Stimulated activated naive CD4-positive, alpha-beta T cell treated with Interleukin-2 at 50 U/mL for 16 hours (primary cell): ENCODE measurements at places on chromosomes 5 and 9.

- DNase-seq, result no peak
These were observed 138.6 kb downstream of the ARRDC3 start for GRCh38 chr5:91244380-91245073.

GRCh38 chr5:124789104-124789605 lies 42.7 kb upstream of the ZNF608 start:
- DNase-seq, result no peak

DNA sequence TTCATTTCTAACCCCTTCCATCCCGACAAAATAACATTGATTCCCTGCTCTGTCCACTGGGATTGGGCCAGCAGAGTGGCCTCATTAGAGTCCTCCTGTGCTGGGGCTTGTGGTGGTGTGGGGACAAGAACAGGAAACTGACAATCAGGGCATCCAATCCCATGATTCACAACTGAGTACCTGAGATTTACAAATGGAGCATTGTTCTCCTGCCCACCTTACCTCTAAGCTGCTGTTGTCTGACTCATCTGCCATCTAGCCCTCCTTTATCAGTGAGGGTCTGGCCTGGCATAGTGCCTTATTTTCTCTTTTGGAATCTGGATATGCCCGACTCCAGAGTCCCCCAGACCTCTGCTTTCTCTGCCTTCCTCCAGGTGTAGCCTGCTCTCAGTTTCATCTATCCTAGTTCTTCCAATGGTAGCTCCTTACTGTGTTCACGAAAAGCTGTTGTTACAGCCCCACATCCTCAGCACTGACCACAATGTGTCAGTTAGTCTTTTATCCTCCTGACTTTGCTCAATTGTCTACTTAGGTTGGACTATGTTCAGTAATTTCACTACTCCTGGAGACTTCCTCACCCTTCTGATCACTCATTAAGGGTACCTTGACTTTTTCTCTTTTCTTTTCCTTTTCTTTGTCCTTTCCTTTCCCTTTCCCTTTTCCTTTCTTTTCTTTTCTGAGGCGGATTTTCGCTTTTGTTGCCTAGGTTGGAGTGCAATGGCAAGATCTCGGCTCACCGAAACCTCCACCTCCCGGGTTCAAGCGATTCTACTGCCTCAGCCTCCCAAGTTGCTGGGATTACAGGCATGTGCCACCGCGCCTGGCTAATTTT lies 13.4 kb downstream of the WNT8A start:
- no peak for DNase-seq

- DNase-seq, result peak; percentile 35
These were observed 1.2 kb upstream of the GCNT4 start for GRCh38 chr5:75053304-75054133.

- no peak for DNase-seq
These were observed 68.2 kb upstream of the ITGA2 start for GRCh38 chr5:52920929-52921328.

GRCh38 chr5:1808439-1808838 lies 7.2 kb downstream of the NDUFS6 start:
- DNase-seq, result no peak

GRCh38 chr9:129669946-129670345 lies 4.5 kb downstream of the PRRX2 start:
- DNase-seq, result no peak

GRCh38 chr5:80246995-80247729 lies 8.7 kb downstream of the SERINC5 start:
- DNase-seq, result peak; percentile 40

GRCh38 chr5:179821298-179822058 lies 773 bp downstream of the SQSTM1 start:
- DNase-seq, result peak; percentile 83

GRCh38 chr9:87290241-87291052 lies 207.2 kb upstream of the DAPK1 start:
- DNase-seq, result no peak

DNA sequence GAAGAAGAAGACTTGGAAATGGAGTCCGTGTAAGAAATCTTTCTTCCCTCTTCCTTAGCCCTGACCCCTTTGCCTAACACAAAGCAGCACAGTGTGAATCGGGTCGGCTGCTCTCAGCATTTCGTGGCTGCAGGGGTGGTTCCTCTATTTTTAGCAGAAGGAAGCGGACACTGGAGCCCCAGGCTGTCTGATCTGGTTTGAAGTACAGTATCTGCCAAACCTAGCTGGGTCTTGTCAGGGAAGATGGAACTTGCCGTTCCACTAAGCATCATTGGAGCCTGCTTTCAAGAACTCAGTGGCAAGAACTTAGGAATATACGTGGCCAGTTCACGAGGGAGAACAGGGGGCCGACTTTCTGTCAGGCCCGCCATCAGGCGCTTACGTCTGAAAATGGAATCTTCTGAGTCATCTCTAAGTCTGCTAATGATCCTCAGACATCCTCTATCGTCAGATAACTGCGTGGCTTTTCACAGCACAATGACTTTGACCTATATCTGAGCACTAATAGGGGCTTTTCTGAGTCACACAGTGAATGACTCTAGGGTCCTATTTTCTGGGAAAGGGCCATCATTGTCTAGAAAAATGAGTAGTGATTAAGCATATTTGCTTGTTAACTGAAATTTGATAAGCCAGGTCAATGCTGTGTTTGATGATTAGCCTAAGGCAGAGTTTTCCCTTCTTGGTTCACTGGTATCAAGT lies 43.3 kb upstream of the NCS1 start:
- DNase-seq, result peak; percentile 56

- DNase-seq, result no peak
These were observed 29.1 kb upstream of the ANKRD55 start for GRCh38 chr5:56262279-56262678.

GRCh38 chr5:65840071-65840470 lies 86.3 kb upstream of the ERBIN start:
- no peak for DNase-seq

DNA sequence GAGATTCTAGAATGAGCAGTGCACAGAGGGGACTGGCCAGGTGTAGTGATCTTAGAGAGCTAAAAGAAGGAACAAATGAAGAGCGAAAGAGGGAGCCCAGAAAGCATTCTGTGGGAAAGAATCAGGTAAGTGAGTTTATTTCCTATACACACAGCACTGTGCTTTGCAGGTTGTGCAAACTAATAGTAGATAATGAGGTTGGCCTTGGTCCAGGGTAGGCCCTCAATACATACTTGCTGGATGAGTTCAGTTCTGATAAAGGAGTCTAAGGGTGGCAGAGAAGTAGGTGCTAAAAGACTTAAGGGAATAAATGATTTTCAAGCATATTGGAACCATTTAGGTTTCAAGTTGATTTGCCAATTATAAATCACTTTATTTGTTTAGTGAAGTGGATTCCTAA lies 122.0 kb downstream of the NPR3 start:
- no peak for DNase-seq

GRCh38 chr9:69179037-69179436 lies 5.0 kb downstream of the TJP2 start:
- DNase-seq, result no peak

GRCh38 chr5:27523629-27524028 lies 485.2 kb upstream of the CDH9 start:
- no peak for DNase-seq

- no peak for DNase-seq
These were observed 63.7 kb upstream of the CCDC112 start for GRCh38 chr5:115360046-115360685.

DNA sequence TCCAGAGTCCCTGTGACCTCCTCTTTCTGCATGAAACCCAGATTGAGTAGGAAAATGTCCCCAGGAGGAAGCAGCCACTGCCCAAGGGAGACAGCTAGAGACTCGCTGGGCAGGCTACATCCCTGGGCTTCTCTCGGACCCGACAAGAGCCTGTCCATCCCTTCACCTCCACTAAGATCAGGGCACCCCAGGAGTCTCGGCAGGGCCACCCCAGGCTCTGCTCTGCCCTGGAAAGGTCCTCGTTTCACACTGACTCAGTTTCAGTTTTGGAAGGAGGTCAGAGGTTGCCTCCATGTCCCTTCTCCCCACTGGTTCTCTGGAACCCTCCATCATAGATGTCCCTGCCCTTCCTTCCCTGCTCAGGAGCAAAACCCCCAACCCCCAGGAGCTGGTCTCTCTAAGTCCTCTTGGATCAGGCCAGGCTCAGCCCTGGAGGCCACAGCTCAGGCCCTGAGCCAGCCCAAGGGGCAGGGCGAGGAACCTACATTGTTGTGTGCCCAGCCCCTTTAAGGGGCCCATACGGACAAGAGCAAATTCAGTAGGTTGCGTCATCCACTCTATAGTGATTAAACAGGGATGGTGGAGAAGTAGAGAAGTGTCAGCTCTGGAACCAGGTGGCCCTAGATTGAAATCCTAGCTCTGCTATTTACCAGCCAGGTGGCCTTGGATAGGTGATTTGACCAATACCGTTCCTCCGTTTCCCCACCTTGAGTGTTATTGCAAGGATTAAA lies 37.4 kb downstream of the C9orf50 start:
- no peak for DNase-seq

DNA sequence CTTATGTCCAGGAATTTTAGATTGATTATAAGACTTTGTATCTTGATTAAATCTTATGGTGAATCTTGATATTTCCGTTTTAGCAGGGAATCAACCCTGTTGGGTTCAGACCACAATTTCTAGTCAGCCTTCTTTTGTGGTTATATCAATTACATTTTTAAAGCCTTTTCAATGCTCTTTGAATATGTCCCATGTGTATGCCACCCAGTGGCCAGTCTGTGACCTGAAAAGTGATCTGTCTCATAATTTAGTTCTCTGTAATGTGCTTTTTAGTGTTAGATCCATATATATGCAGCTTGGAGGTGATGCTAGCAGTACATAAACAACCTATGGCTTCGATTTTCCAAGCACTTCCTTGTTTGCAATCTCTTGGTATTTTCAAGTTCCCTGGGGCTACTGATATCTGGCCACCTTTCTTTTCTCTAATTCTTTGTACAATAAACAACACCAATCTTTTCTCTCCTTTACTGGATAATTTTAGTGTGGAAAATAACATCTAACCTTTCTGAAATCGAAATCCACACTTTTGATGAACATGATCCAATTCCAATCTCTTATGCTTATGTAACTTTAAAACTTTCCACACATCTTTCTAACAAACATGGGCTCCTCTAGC lies 28.8 kb downstream of the PDE8B start:
- no peak for DNase-seq

- no peak for DNase-seq
These were observed 16.6 kb upstream of the MLANA start for GRCh38 chr9:5874048-5874447.

DNA sequence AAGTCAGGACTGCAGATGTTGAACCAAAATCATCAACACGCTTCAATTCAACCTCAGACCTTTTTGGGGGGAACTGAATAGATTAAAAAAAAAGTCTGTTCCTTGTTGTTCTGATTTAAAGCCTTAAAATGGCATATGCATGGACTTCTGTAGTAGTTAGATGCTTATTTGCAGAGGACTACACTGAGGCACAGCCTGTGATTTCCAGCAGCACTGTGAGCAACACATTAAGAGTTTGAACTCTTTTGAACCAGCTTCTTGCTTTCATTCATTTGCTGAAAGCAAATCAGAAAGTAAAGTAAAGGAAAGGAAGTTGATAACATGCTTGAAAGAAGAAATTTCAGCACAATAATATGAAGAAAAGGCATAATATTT lies 60.7 kb upstream of the DMAC1 start:
- DNase-seq, result no peak

DNA sequence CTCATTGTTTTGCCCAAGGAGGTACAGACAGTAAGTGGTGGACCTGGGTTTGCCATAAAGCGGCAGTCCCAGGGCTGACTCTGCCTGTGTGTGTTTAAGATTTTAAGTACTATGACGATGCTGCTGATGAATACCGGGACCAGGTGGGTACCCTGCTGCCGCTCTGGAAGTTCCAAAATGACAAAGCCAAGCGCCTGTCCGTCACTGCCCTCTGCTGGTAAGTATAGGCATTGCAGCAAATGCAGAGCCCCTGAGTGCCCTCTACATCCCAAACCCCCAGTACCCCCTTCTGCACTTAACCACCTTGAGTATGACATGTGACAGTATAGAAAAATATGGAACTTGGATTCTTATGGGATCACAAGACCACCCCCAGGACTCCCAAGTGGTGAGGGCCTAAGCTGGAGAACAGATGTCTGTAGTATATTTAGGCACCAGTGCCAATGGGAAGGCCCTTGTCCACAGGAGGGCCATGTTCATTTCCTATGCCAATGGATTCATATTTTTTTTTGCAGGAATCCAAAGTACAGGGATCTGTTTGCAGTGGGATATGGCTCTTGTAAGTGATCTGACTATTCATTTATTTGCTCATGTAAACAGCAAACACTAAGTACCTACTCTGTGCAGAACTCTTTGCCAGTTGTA lies 22.0 kb downstream of the ENHO start:
- peak; percentile 67 for DNase-seq

GRCh38 chr5:161481922-161482321 lies 64.6 kb downstream of the GABRB2 start:
- no peak for DNase-seq

DNA sequence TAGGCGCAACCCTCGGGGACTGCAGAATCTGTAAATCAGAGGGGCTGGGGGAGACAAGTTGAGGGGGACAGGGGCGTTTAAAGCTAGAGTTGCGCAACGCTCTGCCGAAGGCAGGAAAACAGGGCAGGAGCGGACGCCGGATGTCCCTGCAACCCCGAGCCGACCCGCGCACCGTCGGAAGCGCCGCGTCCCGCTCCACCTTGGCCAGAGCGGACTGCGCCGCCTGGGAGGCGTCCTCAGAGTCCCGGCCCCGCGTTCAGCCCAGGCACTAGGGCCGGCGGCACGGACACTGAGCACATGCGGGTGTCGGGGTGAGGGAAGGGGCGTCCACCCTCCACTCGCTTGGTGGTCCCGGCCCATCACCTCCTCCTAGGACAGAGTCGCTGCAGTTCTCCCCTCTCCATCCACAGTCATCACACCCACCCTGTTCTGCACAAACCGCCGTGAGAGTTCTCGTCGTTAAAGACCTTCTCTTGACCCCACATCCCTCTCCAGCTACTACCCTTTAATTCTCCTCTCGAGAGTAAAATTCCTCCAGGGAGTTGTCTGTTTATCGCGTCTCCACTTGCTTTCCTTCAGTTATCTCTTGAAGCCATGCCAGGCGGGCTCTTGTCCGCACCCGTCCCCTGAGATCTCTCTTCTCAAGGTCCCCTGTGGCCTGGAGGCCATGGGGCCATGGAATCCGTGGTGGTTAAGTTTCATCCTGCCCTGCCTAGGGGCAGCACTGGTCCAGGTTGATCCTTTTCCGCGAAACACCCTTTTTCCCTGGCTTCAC lies 796 bp upstream of the PDLIM7 start:
- no peak for DNase-seq

- DNase-seq, result no peak
These were observed 59.2 kb upstream of the ADAMTS2 start for GRCh38 chr5:179404321-179405053.

DNA sequence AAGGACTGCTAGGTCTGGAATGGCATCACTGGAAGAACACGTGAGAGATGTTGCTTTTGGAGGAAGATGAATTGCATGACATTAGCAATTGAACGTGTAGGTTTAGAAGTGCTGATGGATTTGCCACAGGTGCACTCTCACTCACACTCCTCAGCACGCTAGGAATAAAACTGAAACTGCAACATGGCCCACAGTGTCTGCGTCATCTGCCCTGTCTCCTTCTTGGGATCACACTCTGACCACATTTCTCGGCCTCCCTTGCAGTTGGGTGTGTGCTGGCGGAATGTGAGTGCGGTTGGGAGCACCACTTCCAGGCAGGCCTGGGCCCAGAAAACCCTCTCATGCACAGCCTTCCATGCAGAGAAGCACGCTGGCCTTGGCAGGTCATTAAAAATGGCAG lies 152.8 kb upstream of the LHFPL2 start:
- no peak for DNase-seq
